B cell (primary cell): ENCODE measurements at places on chromosomes 4 and X. TPM values are rescaled to one million over a fixed set of nuclear protein-coding genes. Genes with fewer than 3 reads are reported as not detected.

DNA sequence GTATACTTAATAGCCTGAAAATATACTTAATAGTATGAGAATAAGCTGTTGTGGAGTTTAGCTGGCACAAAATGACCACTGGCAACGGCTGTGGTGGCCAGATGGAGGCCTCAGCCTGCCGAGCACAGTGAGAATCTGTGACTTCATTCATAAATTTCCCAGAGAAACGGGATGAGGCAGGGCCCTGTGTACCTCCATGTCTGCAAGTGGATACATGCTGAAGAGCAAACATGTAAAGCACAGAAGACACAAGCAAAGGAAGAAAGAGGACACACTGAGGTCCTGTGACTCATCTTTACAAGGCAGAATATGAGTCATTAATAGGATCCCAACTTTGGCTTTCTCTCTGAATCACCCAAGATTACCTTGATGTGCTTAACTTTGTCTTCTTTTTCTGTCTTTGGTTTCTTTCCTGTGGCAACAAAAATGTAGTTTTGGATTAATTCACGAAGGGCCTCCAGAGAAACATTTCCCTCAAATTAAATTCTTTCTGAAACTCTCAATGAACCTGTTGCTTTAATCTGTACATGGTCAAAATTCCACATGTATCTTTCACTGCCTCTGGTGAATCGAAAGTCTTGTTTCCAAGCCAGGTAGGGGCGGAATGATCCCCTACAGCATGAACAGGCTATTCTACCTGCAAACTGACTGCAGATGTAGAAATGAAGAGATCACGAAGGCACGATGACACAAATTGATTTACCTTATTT is 56.4 kb downstream of the IRF2 start:
- H3K36me3 ChIP-seq = peaks cover 12% of the 10 kb centered on the region
- no peaks in the 10 kb centered on the region for H3K27me3 ChIP-seq
- peak; percentile 16 for DNase-seq
- peak overlapping the region; percentile 79 for H3K27ac ChIP-seq

DNA sequence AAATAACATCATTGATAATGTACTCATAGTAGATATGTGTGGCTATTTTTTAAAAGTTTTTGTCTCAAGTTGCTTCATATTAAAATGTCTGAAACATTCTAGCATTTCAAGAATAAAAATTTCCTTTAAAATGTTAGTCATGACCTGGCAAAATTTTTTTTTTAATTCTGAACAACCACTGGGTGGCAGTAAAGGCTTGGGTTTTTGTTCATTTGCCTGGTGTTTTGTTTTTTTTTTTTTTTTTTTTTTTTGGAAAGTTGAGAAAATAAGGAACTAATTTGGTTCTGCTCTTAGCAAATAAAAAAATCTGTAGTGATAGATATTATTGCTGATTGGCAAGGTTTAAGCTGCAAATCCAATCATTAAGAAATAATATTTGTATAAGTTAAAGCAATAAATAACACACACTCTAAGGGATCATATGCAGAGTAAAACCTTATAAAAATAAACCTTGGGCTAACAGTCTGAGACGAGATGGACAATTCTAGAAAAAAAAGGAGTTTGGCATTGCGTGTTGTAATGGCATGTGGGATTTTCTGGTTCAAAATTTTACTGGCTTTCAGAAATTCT is 81.4 kb downstream of the CEP44 start:
- H3K4me3 ChIP-seq = no peak overlapping the region
- DNase-seq = peak; percentile 12
- H3K4me1 ChIP-seq = no peaks in the 10 kb centered on the region
- H3K27ac ChIP-seq = no peak overlapping the region

DNA sequence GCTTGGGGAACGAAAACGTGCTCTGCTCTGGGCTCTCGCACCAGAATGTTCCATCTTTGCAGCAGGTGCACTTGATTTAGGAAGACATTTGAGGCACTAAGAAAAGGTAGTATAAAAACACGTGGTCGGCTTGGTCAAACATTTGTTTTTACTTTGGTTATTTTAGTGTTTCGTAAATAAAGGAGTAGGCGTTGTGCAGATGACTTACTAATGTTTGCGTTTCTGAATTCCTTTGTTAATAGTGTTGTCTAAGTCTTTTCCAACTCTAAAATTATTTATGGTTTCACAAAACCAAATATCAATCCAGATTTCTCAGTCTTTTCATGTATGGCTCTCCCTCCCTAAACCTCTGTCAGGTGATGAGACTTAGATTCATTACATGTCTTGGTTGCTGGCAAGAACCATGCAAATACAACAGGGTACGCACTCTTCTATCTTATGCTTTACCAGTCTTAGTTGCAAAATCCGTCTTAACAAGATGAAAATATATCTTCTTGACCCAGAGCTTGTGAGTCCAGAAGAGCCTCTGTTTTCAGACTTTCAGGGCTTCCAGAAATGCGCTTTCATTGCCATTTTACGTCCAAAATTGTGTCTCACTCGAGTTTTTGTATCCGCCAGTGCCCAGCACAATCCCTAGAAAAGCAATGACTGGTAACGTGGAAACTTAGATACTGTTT is 686 bp downstream of the MTHFD2L start:
- peaks cover 7% of the 10 kb centered on the region for H3K36me3 ChIP-seq
- peak overlapping the region; percentile 83 for H3K4me3 ChIP-seq
- peaks cover 3% of the 10 kb centered on the region for H3K27me3 ChIP-seq
- H3K4me1 ChIP-seq = peaks cover 13% of the 10 kb centered on the region
- no peak for DNase-seq

GRCh38 chrX:103640401-103641155 is 11.8 kb downstream of the TCEAL1 start:
- no peaks in the 10 kb centered on the region for H3K36me3 ChIP-seq
- DNase-seq = no peak
- H3K27me3 ChIP-seq = peaks cover 8% of the 10 kb centered on the region
- H3K4me1 ChIP-seq = no peaks in the 10 kb centered on the region
- no peak overlapping the region for H3K27ac ChIP-seq
- no peak overlapping the region for H3K4me3 ChIP-seq

- no peak overlapping the region for H3K4me3 ChIP-seq
- peaks cover 34% of the 10 kb centered on the region for H3K36me3 ChIP-seq
- no peak for DNase-seq
- no peaks in the 10 kb centered on the region for H3K27me3 ChIP-seq
Observed at GRCh38 chrX:13774696-13775095, 40.1 kb downstream of the OFD1 start.

DNA sequence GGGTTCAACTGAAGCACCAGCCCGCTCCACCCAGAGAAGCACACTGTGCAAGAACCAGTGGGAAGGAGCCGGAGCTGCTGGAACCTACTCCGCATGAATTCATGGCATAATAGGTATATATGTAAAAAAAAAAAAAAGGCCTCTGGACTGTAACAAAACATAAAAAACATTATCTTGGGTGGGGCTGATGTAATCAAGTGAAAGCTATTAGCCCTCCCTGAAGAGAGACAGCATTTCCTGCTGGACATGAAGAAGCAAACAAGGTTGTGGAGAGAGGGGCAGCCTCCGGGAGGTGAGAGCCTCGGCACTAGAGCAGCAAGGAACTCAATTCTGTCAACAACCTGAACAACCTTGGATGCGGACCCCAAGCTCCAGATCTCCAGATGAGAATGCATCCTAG is 50.7 kb downstream of the PLAC1 start:
- no peak for DNase-seq
- no peaks in the 10 kb centered on the region for H3K36me3 ChIP-seq
- H3K4me3 ChIP-seq = no peak overlapping the region
- H3K4me1 ChIP-seq = no peaks in the 10 kb centered on the region
- no peaks in the 10 kb centered on the region for H3K27me3 ChIP-seq
- no peak overlapping the region for H3K27ac ChIP-seq

The ABLIM2 gene
- 68.3 and 79.0 TPM in 2 replicates for total RNA-seq

The CDS1 gene
- 0.15 and 0.19 TPM in 2 replicates for total RNA-seq

The PPP4R3C gene
- not detected in 2 replicates for total RNA-seq

The OTC gene
- not detected in 2 replicates for total RNA-seq
